ENCODE measurements at places on chromosomes 7 and 10. TPM values are rescaled to one million over a fixed set of nuclear protein-coding genes. Genes with fewer than 3 reads are reported as not detected.

GRCh38 chr7:2537981-2538851 is 17.1 kb downstream of the BRAT1 start:
- peak; percentile 24 for DNase-seq

GRCh38 chr7:117284692-117285091 is 38.2 kb downstream of the WNT2 start:
- no peak for DNase-seq

The SAMD9 gene
- total RNA-seq, result 16.9 TPM

GRCh38 chr10:117241541-117242462 is 888 bp downstream of the SLC18A2 start:
- DNase-seq, result peak; percentile 21

DNA sequence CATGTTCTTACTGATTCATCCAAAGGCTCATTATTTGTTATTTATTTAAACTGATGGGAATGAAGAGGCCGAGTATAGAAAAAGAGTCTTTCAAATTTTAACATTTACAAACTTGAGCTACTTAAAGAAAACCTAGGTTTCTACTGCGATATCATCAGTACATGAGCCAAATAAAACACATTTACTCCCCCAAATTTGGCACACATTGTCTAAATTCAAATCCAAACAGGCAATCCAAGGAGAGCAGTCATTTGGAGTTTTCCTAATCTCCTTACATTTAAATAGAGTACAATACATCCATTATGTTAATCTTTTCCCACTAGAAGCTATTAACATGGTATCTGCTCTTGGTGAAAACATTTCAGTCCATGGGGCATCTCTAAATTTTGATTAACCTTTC is 2.2 kb downstream of the NMT2 start:
- DNase-seq, result no peak

GRCh38 chr7:117068511-117069145 is 115.3 kb downstream of the ST7 start:
- DNase-seq, result no peak

The CALHM1 gene
- not detected for total RNA-seq

The STOX1 gene
- total RNA-seq, result 0.80 TPM

The BICC1 gene
- total RNA-seq, result 12.2 TPM

DNA sequence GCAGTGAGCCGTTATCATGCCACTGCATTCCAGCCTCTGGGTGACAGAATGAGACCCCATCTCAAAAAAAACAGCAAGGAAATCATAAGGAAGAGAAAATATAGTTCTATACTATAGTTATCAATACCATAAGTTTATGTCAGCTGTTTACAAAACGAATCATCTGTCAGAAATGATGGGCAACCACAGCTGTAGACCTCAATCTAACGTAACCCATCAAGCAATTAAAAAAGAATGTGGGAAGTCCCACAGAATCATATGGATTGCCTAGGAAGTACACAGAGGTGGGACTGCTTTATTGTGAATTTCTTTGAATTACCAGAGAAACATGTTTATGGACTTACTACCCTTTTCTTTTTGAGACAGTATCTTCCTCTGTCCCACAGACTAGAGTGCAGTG is 6.9 kb downstream of the NRBF2 start:
- DNase-seq, result no peak

GRCh38 chr10:683448-684071 is 5.9 kb downstream of the DIP2C start:
- peak; percentile 90 for DNase-seq

DNA sequence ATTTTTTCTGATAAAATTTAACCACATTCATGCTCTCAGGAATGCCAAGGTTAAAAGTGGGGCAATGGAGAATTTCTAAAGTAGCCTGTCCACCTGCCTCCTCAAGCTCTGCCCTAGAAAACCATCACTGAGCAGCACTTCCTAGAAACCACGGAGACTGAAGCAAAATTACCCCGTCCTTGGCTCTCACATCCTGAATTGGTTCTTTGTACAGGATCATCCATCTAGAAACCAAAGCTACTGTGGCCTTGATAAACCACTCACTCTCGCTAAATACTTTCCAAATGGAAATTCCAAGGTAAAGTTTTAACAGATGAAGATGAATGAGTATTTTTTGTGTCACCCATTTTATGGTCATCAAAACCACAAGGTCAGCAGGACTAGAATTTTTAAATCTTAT is 96.6 kb downstream of the AVL9 start:
- no peak for DNase-seq
